ENCODE measurements at places on chromosomes 12 and 14. TPM values are rescaled to one million over a fixed set of nuclear protein-coding genes. Genes with fewer than 3 reads are reported as not detected.

DNA sequence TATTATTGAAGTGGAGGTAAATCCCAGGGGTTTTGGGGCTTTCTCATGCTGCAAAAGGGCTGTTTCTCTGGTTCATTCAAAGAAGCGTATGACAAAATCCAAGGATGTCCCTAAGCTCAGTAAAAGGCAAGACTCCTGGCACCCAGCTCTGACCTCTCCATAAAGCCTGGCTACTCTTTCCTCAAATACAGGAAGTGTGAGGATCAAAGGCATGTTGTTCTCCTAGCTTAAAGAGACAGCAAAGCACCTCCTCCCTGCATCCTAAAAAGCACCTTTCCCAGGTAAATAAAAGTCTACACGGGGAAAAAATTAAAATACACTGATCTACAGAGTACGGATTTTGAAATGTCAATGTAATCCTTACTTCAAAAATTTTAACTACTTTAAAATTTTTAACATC, 118.6 kb downstream of the LMNTD1 start:
- H3K27ac ChIP-seq, result no peak overlapping the region
- DNase-seq, result no peak
- H3K4me3 ChIP-seq, result no peak overlapping the region
- H3K36me3 ChIP-seq, result no peaks in the 10 kb centered on the region
- no peaks in the 10 kb centered on the region for H3K4me1 ChIP-seq

The DIO3 gene
- not detected for total RNA-seq

DNA sequence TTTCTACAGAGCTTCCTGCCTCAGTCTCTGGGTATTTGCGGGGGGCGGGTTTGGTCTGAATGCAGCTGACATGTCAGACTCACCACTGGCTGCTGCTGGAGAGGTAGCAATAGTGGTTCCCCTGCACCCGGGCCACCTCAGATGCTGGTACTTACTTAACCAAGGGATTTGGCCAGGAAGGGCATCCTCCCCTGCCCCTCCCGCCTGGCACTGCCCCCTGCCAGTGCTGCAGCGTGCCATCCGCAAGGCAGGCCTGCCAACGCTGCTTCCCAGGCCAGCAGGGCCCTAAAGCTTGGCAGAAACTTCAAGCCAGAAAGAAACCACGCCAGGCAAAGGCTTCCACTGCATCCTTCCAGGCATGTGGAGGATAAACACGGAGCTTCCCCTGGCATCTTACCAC, 22.1 kb downstream of the RAB35 start:
- no peaks in the 10 kb centered on the region for H3K4me1 ChIP-seq
- peaks cover 39% of the 10 kb centered on the region for H3K36me3 ChIP-seq
- no peak overlapping the region for H3K27ac ChIP-seq
- no peak overlapping the region for H3K4me3 ChIP-seq
- H3K27me3 ChIP-seq, result no peaks in the 10 kb centered on the region
- DNase-seq, result no peak

- DNase-seq, result no peak
- no peak overlapping the region for H3K4me3 ChIP-seq
- H3K4me1 ChIP-seq, result no peaks in the 10 kb centered on the region
- no peaks in the 10 kb centered on the region for H3K27me3 ChIP-seq
- no peaks in the 10 kb centered on the region for H3K36me3 ChIP-seq
- H3K27ac ChIP-seq, result no peak overlapping the region
These were observed 114.4 kb upstream of the TMEM233 start for GRCh38 chr12:119479121-119479561.

GRCh38 chr14:65141523-65141922, 39.2 kb upstream of the MAX start:
- H3K4me3 ChIP-seq, result no peak overlapping the region
- H3K4me1 ChIP-seq, result no peaks in the 10 kb centered on the region
- DNase-seq, result no peak
- H3K36me3 ChIP-seq, result no peaks in the 10 kb centered on the region
- H3K27me3 ChIP-seq, result no peaks in the 10 kb centered on the region

DNA sequence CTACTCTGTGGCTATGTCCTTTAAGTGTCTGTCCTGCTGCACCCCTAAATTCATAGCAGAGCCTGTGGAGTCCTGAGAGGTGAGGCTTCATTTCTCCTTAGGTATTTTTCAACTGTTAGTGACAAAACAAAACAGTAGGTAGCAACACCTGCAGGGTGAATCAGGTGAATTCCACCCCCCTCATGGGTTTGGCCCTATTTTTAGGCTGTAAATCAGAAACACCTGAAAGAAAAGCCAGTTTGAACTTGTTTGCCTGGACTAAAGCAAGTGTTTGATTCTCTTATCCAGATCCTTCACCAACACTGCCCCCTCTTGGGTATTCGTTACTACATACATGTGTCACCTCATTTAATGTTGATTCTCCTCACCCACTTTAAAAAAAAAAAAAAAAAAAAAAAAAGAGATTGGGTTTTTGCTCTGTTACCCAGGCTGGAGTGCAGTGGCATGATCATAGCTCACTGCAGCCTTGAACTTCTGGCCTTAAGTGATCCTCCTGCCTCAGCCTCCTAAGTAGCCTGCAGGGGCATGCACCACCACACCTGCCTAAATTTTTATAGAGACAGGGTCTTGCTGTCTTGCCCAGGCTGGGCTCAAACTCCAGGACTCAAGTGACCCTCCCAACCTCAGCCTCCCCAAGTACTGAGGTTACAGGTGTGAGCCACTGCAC, 10.3 kb downstream of the TBPL2 start:
- peak; percentile 57 for DNase-seq
- H3K27me3 ChIP-seq, result no peaks in the 10 kb centered on the region
- H3K4me1 ChIP-seq, result peaks cover 3% of the 10 kb centered on the region
- no peak overlapping the region for H3K4me3 ChIP-seq
- H3K27ac ChIP-seq, result no peak overlapping the region

GRCh38 chr12:45518291-45519235, 210.9 kb upstream of the ARID2 start:
- H3K36me3 ChIP-seq, result no peaks in the 10 kb centered on the region
- no peak overlapping the region for H3K27ac ChIP-seq
- H3K4me1 ChIP-seq, result peaks cover 6% of the 10 kb centered on the region
- H3K27me3 ChIP-seq, result no peaks in the 10 kb centered on the region
- H3K4me3 ChIP-seq, result no peak overlapping the region
- DNase-seq, result peak; percentile 19

DNA sequence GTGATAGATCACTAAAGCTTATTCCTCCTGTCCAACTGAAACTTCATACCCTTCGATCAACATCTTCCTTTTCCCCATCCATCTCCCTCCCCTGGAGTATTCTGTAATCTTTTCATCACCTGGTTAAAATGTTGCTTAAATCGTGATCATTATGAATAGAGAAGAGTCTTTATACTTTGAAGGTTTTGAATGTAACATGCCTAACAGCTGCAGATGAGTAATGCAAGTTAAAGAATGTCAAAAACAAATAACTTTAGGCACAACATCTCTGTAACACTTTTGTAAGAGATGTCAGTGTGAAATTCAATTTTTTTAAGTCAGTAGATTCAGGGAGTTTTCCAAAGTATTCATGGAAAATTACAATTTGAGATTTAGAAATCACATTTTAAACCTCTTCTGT, 25.0 kb downstream of the RXYLT1 start:
- H3K4me3 ChIP-seq, result no peak overlapping the region
- no peak overlapping the region for H3K27ac ChIP-seq
- no peaks in the 10 kb centered on the region for H3K4me1 ChIP-seq
- DNase-seq, result no peak
- H3K27me3 ChIP-seq, result no peaks in the 10 kb centered on the region

DNA sequence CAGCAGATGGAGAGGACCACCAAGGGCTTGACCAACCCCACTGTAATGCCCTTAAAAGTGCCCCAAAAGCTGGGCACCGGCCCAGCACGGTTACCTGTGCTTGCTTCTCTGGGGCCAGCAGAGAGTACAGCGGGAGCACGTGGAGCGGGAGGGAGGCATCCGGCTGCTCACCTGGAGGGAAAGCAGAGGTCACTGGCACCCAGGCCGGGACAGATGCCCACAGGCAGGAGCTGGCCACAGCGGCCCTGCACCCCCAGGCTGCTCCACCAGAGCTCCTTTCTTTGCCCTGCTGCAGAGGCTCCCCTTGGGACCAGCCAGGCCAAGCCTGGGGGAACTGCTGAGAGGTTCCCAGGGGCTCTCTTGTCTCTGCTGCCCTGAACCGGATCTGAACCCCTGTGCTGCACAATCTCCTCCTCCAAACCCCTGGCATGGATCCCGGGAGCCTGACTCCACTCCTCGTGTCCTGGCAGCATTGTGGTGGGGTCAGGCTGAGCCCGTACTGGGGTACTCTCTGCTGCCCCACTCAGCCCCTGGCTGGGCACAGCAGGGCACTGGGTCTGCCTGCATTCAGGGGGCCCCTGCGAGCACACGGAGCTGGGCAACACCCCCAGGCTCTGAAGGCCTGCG, 24.0 kb downstream of the DHX37 start:
- H3K27me3 ChIP-seq, result no peaks in the 10 kb centered on the region
- H3K4me3 ChIP-seq, result no peak overlapping the region
- H3K4me1 ChIP-seq, result no peaks in the 10 kb centered on the region
- peaks cover 58% of the 10 kb centered on the region for H3K36me3 ChIP-seq
- no peak overlapping the region for H3K27ac ChIP-seq

- H3K4me1 ChIP-seq, result peaks cover 30% of the 10 kb centered on the region
- no peaks in the 10 kb centered on the region for H3K36me3 ChIP-seq
- peak within 1 kb of the TSS; percentile 48 for H3K4me3 ChIP-seq
- DNase-seq, result peak; percentile 91
These were observed at the start of gene ACADS for GRCh38 chr12:120725659-120726509. TSS of gene ACADS (plus strand) at chr12:120725826. CDS start at chr12:120725886, 60 bp downstream.

The PLEKHA5 gene
- 0.22 TPM for total RNA-seq

DNA sequence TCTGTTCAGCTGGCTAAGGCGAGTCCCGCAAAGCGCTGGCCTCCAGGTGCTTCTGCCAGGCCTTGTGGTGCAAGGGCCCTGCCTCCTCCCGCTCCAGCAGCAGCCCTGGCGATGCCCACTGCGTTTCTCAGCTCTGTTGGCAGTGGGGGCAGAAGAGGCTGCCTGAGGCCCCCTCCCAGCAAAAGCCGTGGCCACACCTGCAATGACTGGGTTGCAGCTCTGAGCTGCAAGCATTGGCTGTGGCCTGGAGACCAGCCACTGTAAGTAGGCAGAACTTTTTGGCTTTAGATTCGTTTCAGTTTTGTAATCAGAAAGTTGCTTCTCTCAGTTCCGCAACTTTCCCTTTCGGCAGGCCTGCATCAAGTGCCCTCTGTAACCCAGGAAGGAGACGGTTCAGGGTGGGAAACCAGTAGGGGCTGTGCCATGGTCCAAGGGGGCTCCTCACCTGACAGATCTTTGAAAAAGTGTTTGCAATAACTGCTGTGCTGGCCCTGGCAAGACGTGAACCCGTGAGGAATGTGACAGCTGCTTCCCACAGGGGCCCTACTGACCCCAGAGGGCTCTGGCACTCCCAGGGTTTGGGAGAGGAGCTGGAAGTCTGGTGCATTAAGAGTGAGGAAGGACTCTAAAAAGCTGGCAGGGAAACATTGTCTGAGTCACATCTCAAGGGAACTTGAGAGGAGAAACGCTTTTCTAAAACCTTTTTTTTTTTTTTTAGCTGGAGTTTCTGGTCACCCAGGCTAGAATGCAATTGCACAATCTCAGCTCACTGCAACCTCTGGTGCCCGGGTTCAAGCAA, 54.5 kb upstream of the MAX start:
- H3K4me1 ChIP-seq, result peaks cover 12% of the 10 kb centered on the region
- H3K27me3 ChIP-seq, result no peaks in the 10 kb centered on the region
- H3K27ac ChIP-seq, result peak overlapping the region; percentile 48
- peak; percentile 42 for DNase-seq
- H3K36me3 ChIP-seq, result no peaks in the 10 kb centered on the region
- H3K4me3 ChIP-seq, result no peak overlapping the region

GRCh38 chr12:117361905-117362304, 479 bp upstream of the NOS1 start:
- no peak overlapping the region for H3K27ac ChIP-seq
- H3K36me3 ChIP-seq, result no peaks in the 10 kb centered on the region
- DNase-seq, result no peak
- no peaks in the 10 kb centered on the region for H3K27me3 ChIP-seq
- H3K4me3 ChIP-seq, result no peak overlapping the region

The GDF3 gene
- not detected for total RNA-seq

The RABGGTA gene
- 57.9 TPM for total RNA-seq

The C14orf93 gene
- 17.9 TPM for total RNA-seq

The TAS2R14 gene
- 1.4 TPM for total RNA-seq

The IL23A gene
- total RNA-seq, result 20.5 TPM

DNA sequence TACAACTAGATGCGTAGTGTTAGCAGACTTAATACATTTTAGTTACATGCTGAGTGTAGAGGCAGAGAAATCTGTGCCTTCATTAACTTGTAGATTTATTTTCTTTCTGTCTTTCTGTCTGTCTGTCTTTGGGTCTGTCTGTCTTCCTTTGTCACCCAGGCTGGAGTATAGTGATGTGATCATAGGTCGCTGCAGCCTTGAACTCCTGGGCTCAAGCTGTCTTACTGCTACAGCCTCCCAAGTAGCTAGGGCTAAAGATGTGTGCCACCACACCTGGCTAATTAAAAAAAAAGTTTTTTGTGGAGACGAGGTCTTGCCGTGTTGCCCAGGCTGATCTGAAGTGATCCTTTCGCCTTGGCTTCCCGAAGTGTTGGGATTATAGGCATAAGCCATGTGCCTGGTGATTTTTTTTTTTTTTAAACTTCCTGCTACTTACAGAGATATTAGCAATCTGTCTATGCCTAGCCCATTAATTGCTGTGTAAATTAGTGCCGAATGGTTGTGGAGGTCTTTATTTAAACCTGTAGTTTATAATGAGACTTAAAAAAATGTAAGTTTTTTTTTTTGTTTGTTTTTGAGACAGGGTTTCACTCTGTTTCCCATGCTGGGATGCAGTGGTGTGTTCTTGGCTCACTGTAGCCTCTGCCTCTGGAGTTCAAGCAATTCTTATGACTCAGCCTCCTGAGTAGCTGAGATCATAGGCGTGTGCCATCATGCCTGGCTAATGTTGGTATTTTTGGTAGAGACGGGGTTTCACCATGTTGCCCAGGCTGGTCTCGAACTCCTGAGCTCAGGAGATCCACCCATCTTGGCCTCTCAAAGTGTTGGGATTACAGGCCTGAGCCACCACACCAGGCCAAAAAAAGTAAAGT, 22.8 kb downstream of the ERC1 start:
- no peak overlapping the region for H3K4me3 ChIP-seq
- no peak overlapping the region for H3K27ac ChIP-seq
- no peaks in the 10 kb centered on the region for H3K4me1 ChIP-seq
- H3K36me3 ChIP-seq, result no peaks in the 10 kb centered on the region
- no peak for DNase-seq

GRCh38 chr14:64789696-64790095, 85.5 kb downstream of the PLEKHG3 start:
- H3K27me3 ChIP-seq, result no peaks in the 10 kb centered on the region
- no peak for DNase-seq
- no peak overlapping the region for H3K4me3 ChIP-seq
- no peak overlapping the region for H3K27ac ChIP-seq
- H3K4me1 ChIP-seq, result no peaks in the 10 kb centered on the region

GRCh38 chr12:104516821-104517220, 60.1 kb downstream of the CHST11 start:
- H3K36me3 ChIP-seq, result no peaks in the 10 kb centered on the region
- no peak overlapping the region for H3K27ac ChIP-seq
- peaks cover 44% of the 10 kb centered on the region for H3K4me1 ChIP-seq
- H3K27me3 ChIP-seq, result no peaks in the 10 kb centered on the region
